HL-60 (cell line): ENCODE measurements at places on chromosomes 11 and 22.

- no peak for DNase-seq
These were observed 1354.5 kb downstream of the BRD1 start for GRCh38 chr22:48473202-48473601.

GRCh38 chr11:105033343-105033742, 1.6 kb downstream of the CASP1 start:
- no peak for DNase-seq

DNA sequence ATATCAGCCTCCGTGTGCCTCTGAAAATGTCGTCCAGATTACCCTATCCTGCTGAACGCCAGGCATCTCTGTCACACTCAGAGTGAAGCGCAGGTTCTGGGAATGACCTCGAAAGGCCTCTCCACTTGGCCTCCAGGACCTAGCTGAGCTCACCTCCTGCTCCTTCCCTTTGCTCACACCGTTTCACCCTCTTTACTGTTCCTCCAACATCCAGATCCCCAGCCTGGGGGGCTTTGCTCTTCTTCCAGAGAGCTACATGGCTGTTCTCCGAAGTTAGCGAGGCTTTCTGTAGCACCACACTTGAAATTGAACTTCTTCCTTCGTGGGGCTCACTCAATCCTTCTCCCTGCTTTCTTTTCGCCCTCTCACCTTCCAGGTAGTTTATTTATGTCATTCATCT, 27.9 kb downstream of the GLB1L2 start:
- DNase-seq: no peak

- DNase-seq: no peak
These were observed 9.3 kb downstream of the TSSC4 start for GRCh38 chr11:2409611-2410468.

DNA sequence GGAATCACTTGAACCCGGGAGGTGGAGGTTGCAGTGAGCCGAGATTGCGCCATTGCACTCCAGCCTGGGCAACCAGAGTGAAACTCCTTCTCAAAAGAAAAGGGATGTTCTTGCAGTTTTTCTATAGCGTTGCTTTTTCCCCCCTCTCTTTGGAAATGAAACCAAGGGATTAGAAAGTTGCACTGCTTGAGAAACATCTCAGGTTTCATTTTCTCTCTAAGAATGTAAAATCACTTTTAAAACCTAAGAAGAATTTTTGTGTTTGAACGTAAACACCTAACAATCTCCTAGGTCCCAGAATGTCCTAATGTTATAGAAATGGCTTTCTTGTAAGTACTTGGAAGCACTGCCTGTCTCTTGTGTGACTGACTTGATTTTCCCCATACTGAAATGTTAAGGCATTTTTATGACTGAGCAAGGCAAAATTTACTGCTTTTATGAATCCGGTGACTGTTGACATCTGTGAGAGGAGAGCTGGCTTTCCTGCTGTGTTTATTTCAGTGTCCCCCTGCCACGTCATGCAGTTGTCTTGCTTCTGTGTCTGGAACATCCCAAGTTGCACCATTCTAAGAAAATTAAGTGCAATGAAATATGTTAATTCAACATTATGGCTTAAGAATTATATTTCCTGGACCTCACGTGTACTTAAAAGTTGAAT, 37.7 kb downstream of the NF2 start:
- no peak for DNase-seq

GRCh38 chr22:37276776-37277175, 5.5 kb upstream of the CYTH4 start:
- no peak for DNase-seq

DNA sequence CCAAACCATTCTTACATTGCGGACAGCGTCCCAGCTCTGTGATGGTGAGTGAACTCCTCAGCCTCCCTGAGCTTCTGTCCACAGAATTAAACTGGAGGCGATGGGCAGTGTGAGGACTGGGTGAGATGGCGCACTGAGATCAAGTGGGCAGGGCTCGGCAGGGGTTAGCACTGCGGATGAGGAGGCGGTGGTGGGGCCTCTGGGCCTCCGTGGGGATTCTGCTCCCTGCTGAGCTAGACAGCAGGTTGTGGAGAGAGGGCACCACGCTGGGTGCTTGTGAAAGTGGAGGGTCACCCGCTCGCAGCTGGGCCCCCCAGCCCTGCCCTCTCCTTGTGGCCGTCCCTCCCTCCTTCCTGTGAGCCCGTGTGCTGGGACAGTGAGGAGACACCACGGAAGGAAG, 25.6 kb upstream of the PARVG start:
- DNase-seq: no peak

GRCh38 chr22:46948411-46949144, 186.1 kb downstream of the TBC1D22A start:
- no peak for DNase-seq
